SIG-M5 (cell line): ENCODE measurements at places on chromosomes 4 and X.

- no peak for DNase-seq
Observed at GRCh38 chrX:56564921-56565840, 1.8 kb downstream of the UBQLN2 start.

DNA sequence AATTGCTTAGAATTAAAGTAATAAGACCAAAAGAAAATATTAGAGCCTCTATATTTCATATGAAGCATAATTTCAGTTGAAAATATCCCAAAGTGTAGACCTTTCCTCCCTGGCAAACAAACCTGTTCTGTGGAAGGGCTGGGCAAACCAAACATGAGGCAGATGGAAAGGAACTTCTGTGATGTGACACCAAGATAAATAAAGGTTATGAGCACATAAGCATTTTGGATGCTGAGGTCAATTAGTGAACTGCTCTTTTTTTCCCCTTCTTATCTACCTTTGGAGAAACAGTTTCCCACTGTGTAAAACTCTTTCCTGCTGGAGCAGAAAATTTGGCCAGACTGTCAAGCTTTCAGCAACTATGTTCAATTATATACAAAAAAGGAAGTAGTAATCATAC lies 109.6 kb upstream of the STIM2 start:
- DNase-seq = no peak

- DNase-seq = no peak
Observed at GRCh38 chr4:1043162-1043561, 31.7 kb downstream of the FGFRL1 start.

DNA sequence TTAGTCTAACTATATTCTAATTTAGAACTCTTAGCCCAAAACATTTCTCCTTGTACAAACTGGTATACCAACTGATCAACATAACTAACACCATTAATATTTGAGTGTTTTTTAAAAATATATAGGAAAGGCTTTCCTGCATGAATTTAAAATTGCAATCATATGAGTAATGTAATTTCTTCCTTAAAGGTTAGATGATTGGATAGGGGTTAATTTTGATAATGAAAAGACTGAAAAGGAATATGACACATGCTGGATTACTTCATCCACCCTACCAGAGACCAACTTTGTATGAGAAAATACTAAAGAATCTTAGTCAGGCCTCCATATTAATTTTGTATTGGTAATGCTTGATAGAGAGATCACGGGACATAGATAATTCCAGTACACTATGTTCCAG lies 25.1 kb upstream of the PLS3 start:
- no peak for DNase-seq

DNA sequence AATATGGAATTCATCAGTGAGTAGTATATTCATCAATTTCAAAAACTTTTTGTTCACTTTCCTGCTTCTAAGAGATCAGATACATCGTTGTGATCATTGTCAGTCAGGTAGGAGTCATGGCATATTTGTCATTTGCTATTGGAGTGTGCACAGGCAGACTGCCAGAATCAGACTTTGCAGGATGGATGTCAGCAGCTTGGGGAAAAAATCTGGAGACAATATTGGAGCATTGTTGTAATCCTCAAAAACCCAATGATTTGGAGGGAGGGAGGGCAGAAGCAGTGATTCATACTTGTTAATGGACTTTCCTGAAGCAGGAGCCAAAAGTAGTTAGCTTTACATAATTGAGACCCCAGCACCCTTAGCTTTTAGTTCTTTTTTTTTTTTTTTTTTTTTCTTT lies 59.6 kb upstream of the DRP2 start:
- DNase-seq = no peak

GRCh38 chr4:82989575-82990429 lies 20.8 kb downstream of the LIN54 start:
- no peak for DNase-seq

GRCh38 chr4:24798036-24798610 lies 2.8 kb downstream of the SOD3 start:
- DNase-seq = no peak

DNA sequence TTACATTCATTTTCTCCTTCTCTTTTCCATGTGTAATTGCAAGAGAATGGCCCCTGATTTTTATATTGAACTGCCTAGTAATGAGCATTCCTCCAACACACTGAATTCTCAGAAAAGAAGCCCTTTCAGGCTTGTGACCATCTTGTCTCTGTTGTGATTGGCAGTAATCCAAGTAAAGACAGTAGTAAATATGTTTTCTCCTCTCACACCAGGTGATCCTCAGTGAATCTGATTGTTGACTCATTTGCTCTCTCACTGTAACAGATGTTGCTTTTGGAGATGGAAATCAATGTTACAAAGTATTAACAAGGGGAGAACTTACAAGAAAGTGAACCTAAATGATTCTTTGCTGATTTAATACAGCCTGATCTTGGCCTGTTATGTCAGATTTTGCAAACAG lies 271.0 kb downstream of the AFF2 start:
- DNase-seq = no peak

- DNase-seq = no peak
Observed at GRCh38 chrX:17519358-17519757, 144.4 kb downstream of the NHS start.

- no peak for DNase-seq
Observed at GRCh38 chr4:68691186-68691585, 20.7 kb upstream of the UGT2B15 start.

GRCh38 chr4:74395633-74396032 lies 30.7 kb downstream of the EREG start:
- no peak for DNase-seq

- DNase-seq = no peak
Observed at GRCh38 chr4:154660052-154660451, 47.6 kb upstream of the FGG start.

DNA sequence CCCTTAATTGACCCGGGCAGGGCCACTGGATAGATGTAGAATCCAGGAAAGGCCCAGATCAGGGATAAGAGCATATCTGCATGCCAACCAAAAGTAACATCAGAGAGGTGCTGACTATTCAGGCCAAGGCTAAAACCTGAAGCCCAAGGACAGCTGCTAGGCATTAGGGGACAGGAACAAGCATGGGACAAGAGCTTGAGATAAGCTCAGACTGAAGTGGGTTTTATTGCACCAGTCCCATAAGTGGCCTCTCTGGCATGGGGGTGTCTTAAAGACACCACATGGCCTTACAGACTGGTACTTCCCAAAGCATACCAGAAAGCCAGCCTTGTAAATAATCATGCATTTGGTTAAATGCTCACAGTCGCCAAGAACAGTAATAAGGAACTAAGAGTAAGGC lies 376.1 kb downstream of the FBXW7 start:
- no peak for DNase-seq

DNA sequence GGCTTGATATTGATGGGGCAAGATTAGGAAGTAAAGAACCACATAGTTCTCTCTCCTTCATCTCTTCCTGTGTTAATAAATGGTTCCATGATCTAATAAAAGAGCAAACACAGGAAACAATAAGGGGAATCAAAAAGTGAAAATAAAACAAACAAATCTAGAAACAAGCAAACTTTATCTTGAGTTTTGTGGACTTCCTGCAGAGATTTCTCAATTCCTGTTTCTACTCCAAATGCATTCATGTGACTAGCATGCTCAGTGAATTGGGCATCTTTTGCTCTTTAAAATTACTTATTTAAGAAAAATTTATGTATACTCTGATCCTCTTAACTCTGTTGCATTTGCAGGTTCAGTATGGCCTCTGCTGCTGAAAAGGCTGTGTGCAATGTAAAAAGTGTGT lies 682.0 kb downstream of the KCTD8 start:
- DNase-seq = no peak

GRCh38 chrX:14030174-14030530 lies 460 bp upstream of the GEMIN8 start:
- no peak for DNase-seq

DNA sequence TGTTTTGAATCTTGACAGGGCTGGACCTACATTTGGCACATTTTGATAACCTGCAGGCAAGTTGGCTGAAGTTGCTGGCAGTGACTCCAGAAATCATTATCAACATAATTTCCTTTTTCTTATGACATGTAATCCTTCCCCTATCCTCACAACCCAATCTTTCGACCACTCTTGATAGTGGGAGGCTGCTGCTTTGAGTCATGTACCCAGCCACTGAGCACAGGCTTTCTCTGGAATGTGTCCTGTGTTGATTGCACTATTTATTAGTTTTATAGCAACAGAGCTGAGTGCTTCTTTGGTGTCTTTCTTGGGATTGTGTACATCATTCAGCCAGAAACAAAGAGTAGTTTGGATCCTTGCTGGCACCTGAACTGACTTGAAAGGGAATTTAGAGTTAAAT lies 183.1 kb upstream of the LEF1 start:
- DNase-seq = no peak

DNA sequence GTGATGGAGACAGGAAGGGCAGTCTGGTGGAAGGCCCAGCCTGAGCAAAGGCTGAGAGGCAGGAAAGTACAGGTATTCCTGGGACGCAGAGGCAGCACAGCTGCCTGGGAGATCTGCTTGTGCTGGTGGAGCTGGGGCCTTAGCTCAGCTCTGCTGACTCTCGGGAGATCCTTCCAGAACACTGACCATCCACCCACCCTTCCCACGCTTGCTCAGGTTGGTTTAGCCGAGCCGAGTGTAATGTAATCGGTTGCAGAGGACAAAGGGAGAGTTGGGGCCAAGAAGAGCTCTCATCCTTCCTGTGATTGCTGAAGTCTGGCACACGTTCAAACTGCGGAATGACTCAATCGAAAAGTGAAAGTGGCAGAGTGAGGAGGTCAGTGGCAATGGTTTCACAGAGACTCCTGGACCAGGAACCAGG lies 43.1 kb upstream of the GPR78 start:
- no peak for DNase-seq

- no peak for DNase-seq
Observed at GRCh38 chrX:7280520-7280919, 132.6 kb upstream of the PUDP start.

DNA sequence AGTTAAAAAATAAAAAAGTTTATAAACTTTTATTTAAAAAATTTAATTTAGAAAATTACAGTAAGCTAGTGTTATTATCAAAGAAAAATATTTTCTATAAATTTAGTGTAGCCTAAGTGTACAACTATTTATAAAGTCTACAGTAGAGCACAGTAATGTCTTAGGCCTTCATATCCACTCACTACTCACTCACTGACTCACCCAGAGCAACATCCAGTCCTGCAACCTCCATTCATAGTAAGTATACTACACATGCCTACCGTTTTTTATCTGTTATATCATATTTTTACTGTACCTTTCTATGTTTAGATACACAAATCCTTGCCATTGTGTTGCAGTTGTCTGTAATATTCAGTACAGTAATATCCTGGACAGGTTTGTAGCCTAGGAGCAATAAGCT lies 129.0 kb upstream of the FAM47B start:
- no peak for DNase-seq

- no peak for DNase-seq
Observed at GRCh38 chr4:41468122-41468521, 69.8 kb upstream of the LIMCH1 start.

DNA sequence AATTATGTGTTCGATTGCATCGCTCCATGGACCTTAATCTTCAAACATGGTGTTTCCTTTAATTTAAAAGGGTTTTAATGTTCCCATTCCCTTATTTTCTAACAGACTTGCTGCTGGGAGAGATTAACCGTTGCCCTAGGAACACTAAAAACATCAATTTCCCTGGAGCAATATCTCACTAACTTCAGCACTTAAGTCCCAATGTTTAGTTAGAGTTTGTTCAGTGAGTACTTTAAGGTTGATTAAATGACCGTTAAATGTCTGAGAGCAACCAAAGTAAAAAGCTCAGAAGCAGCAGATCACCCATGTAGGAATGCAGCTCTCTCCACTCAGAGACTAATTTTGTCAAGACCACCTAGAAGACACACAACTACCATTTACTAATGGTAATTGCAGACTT lies 111.2 kb upstream of the PDE5A start:
- DNase-seq = no peak

DNA sequence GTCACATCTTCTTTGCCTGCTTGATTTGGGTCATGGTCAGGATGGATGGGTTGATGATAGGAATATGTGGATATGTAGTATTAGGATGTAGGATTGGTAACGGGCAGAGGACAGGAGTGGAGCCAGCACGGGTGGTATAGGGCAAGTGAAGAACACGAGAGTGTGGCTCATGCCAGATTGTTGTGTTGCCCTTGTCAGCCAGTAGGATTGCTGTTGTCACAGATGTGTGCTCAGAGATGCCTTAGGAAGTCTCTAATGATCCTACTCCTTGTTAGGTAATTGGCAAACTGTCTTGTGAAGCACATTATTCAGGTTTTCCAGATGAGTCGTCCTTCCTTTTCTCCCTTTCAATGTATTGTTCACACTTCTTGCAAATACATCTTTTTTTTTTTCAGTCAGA lies 5.5 kb downstream of the ATP10D start:
- DNase-seq = no peak

- no peak for DNase-seq
Observed at GRCh38 chrX:96889726-96890125, 6.0 kb downstream of the RPA4 start.

DNA sequence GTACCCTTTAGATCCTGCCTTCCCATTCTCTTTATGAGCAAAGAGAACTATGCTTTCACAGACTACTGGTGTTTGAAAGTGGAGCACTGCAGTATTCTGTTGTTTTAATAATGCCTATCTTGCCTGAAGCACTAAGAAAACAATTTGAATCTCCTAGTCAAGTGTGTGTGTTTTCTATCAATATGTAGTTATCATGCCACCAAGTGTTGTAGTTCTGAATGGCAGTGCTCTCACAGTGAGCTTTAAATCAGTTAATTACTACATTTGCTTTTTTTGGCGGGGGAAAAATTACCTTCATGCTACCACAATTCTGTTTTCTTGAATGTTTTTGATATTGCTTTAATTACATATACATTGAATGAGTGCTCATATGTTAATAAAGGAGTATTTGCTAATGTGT lies 143.6 kb upstream of the FAM47A start:
- DNase-seq = no peak

DNA sequence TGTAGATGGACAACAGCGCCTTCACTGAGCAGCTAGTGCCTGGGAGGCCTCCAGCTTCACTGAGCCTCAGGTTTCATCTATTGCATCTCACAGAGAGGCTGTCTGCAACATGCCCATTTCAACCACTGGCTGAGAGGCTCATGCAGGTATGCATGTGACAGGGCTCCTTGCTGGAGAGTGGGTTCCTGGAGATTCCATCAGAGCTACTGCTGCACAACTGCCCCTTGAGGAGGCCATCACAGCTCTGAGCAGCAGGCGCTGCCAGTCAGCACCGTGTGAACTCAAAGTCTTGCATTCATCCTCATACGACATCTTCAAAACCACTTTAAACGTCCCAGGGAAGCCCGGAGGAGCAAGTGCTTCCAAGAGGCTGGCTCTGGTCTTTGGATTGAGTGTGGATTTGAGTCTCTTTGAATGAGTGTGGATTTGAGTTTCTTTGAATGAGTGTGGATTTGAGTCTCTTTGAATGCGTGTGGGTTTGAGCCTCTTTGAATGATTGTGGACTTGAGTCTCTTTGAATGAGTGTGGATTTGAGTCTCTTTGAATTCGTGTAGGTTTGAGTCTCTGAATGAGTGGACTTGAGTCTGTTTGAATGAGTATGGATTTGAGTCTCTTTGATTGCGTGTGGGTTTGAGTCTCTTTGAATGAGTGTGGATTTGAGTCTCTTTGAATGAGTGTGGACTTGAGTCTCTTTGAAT lies 8.7 kb downstream of the P2RY8 start:
- no peak for DNase-seq
